Right cardiac atrium (tissue), 5 donors: ENCODE measurements at places on chromosomes 3 and 15. TPM values are rescaled to one million over a fixed set of nuclear protein-coding genes. Genes with fewer than 3 reads are reported as not detected.
A peak's percentile ranks its signal among the peaks of the same experiment; 100 is the strongest.

DNA sequence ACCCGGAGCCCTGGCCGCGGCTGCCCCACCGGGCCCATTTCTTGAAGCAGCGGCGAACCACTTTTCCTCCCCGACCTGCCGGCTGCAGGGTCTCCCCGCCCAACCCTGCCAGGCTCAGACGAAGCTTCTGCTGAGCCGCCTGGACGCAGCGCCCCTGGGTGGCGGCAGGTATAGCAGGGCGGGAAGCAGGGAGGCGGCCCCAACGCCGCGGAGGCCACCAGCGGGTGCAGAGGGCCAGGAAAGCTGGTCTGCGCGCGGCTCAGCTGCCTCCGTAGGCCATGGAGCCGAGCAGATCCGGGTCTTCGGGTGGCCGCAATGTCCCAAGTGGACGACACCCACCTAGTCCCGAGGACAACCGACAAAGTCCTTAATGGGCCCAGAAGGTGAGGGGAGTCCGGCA, 21.9 kb upstream of the SRPRB start:
- no peak for DNase-seq

GRCh38 chr3:5054098-5054497, 68.0 kb upstream of the ARL8B start:
- DNase-seq = no peak

DNA sequence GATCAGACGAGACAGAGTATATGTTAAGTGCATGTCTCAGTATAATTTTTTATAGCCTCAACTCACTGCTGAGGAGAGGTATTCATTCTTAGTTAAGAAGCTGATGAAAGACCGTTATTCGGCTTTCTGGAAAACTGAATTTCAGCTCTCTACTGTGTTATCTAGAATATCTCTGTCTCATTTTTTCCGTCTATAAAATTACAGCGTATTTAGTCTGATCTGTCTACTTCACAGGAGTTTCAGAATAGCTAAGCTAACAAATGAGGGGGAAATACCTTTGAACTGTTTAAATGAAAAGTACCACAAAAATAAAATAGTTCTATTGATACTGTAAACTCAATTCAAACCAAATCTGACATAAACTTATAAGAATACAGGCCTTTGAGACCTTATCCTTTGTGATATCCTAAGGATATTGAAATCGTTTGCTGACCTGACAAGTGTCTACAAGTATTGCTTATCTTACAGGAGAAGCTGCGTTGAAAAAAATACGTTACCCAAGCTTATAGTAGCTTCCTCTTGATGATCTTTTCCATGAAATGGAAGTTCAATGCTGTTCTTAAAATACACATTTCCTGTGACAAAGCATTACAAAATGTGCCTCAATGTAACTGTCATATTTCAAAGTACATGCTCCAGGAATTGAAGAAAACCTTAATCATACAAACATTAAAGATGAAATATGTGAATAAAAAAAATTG, 104.6 kb downstream of the IL1RAP start:
- DNase-seq = no peak

GRCh38 chr3:44886561-44886960, 12.2 kb downstream of the TGM4 start:
- no peak for DNase-seq

GRCh38 chr3:177150218-177150916, 46.9 kb downstream of the TBL1XR1 start:
- no peak for DNase-seq

DNA sequence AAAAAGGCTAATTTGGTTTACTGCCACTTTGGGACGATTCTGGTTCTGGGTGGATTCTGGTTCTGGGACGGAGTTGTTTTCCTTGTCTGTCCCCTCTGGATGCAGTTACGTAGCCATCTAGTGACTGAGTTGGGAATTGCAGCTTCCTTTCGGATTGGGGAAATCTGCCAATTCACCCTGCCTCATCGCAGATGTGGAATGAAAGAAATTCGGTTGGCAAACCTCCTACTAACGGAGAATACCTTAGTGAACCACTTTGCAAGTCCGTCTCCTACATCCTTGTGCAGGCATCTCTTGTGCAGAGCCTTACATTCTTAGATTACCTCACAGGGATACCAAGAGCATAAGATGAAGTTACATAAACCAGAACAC, 31.5 kb upstream of the AP4E1 start:
- DNase-seq = peak; percentile 61

- DNase-seq = no peak
Measured at GRCh38 chr3:43999728-44000319, 241.9 kb upstream of the TOPAZ1 start.

GRCh38 chr3:32278714-32279113, 40.2 kb downstream of the CMTM8 start:
- no peak for DNase-seq

GRCh38 chr15:40347559-40348473, 3.0 kb upstream of the PHGR1 start:
- DNase-seq = no peak

Gene SYNM
- total RNA-seq = 200 TPM

Gene CPA3
- 2.0 TPM for total RNA-seq

DNA sequence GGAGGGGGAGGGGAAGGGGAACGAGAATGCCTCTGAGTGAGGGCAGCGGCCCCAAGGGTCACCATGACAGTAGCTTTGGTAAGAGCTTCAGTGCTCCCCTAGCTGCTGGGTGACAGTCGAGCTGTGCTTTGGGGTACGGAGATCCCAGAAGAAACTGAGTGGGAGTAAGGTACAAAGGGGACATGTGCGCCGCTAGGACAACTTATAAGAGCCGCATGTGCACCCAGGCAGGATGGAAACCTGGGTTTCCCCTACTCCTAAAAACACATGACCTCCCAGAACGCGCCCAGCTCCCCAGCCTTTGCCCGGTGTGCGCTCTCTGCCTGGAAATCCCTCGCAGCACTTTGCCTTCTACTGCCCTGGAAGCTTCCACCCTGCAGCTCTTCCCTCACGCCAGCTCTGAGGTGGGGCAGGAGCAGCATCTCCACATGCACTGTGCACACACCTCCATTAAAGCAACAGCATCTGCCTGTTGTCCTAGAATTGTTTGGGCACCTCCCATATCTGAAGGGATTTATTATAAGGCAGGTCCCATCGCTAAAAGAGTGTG, 232.2 kb downstream of the ADAMTS17 start:
- DNase-seq = no peak

DNA sequence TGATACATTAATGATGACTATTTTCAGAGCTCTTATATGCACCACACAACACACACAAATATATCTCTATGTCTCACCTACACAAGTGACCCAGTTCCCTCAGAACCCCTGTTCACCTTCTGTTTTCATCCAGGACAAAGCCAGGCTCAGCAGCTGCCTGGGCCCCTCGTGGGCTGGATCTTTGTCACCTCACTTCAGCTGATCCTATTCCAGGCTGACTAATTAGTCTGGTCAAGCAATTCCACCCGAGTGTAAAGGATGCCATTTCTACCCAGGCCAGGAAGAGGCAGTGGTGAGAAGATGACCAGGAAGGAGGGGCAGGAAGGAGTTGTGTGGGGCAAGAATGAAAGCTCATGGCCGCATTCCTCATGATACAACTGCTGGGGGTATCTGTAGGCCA, 62.3 kb downstream of the DHX30 start:
- DNase-seq = no peak

DNA sequence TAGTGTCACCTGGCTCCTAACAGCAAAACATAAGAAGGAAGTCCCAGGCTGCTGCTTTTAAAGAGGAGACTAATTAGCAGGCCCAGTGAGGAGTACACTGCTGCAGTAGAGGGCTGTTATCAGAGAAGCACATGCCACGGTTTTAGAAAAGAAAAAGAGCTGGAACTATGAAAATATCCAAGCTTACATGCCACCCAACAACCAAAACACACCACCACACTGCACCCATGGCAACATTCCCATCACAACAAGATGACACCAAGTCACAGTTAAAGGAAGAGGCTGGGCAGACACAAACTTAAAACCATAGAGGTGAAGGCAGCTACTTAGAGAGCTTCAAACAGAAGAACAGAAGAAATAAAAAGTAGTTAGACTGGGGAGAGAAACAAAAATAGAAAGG, 37.0 kb downstream of the NPTN start:
- no peak for DNase-seq

DNA sequence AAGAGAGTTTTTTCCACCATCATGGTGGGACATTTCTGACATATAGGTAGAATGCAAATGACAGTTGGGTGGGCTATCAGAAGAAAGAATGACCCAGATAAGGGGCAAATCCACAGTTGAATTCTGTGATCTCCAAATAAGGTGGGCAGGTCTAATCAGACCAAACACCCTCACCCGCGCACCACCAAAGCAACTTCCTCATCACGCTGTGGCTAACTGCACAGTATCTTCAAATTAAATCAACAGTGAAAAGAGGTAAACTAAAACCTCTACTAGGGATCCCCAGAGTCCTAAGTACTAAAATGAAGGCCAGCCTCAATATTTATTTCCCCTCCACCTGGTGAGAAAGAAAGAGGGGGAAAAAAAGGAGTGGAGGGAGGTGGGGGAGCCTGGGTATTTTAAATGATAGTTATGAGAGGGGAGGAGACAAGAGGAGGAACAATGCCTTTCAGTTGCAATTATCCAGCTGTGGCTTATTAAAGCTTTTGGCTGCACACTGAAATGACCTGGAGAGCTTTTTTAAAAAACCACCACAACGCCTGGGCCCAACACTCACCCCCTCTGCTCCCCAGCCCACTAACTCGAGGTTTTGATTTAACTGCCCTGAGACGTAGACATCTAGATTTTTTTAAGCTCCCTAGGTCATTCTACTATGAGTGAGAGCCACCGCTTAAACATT, 61.0 kb downstream of the LRIG1 start:
- DNase-seq = no peak

Gene PLD1
- 79.5 TPM for total RNA-seq

DNA sequence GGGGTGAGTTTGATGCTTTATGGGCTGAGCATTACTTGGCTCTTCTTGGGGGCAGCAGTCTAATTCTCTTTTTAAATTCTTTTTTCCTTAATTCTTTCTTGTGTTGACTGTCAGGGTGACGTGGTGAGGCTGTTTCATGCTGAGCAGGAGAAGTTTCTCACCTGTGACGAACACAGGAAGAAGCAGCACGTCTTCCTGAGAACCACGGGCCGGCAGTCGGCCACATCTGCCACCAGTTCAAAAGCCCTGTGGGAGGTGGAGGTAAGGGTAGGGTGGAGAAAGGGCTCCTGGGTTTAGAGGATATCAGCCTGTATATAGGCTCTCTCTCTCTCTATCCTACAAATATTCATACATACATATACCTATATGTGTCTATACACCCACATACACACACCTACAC, 152.3 kb downstream of the ITPR1 start:
- DNase-seq = no peak

- no peak for DNase-seq
Measured at GRCh38 chr15:99130765-99131440, 26.0 kb downstream of the SYNM start.

GRCh38 chr3:14594234-14594633, 54.1 kb upstream of the GRIP2 start:
- DNase-seq = no peak

Gene MINAR1
- 0.09 TPM for total RNA-seq

DNA sequence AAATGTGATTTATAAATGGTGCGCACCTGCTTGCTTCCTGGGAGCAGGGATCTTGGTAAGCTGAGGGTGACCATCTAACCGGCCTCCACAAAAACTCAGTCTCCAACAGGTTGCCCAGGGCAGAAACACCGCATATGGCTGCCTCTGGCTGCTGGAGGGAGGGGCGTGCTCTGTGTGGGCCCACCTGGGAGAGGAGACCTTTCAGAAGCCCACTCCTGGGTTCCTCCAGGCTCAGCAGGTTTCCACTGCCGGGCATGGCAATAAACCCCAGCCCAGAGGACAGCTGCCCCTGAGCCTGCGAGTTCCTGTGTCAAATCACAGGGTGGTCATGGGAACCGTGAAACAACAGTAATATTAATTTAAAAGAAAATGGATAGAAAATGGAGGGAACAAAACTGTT, 85.6 kb downstream of the OCA2 start:
- no peak for DNase-seq

Gene TRPM1
- not detected for total RNA-seq

DNA sequence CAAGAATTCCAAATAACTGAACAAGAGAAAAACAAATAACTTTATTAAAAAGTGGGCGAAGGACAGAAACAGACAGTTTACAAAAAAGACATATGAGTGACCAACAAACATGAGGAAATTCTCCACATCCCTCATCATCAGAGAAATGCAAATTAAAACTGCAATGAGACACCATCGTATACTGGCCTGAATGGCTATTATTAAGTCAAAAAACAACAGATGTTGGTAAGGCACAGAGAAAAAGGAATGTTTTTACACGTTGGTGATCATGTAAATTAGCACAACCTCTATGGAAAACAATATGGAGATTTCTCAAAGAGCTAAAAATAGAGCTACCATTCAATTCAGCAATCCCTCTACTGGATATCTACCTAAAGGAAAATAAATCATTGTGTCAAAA, 1260.4 kb upstream of the ALCAM start:
- DNase-seq = no peak

DNA sequence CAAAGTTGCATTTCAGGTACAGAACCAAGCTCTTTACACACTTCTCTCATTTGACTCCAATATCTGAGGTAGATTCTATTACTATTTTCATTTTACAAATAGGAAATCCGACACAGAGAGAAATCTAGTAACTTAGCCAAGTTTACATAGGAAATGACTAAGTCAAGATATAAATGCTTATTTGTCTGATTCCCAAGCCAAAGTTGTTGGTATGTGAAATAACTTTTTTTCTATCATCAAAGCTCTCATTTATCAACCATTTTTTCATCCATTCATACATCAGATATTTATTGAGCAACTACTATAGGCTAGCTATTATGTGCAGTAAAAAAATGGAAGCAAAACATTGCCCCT, 89.2 kb upstream of the MITF start:
- DNase-seq = no peak

- no peak for DNase-seq
Measured at GRCh38 chr15:48176957-48177356, 1.1 kb downstream of the MYEF2 start.

DNA sequence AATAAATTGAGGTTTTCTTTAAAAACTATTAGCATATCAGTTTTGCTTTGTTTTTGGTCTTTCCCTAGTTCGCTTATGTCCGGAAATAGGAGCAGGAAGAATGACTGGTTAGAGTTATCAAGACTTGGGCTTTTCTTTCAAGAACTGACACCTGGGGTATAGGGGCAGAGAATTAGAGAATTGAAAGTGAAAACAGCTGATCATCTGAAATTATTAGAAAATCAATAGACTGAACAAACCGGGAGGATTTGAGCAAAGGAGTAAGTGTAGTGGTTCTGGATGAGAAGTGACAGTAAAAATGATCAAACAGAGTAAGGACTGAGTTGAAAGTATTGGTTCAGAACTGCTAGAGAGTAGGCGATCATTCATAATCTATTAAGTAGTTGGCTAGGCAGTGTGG, 6.0 kb downstream of the MINDY2 start:
- DNase-seq = no peak

Gene RAB43
- 6.6 TPM for total RNA-seq

DNA sequence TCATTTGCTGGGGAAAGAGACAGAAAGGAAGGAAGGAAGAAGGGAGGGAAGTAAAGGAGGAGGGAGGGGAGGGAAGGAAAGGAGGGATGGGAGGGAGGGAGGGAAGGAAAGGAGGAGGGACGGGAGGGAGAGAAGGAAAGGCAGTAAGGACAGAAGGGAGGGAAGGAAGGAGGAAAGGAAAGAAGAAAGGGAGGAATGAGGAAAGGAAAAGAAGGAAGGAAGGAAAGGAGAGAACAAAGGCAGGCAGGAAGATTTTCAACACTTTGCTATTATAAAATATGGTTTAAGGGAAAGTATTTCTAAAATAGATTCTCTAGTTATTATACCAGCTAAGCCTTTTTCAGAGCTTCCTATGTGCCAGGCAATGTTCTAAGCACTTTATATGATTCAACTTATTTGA, 278.0 kb upstream of the LYSMD4 start:
- no peak for DNase-seq

Gene SPINK8
- not detected for total RNA-seq

Gene CMTM8
- total RNA-seq = 6.2 TPM

- no peak for DNase-seq
Measured at GRCh38 chr3:149727656-149728055, 24.6 kb downstream of the COMMD2 start.
